ENCODE measurements at places on chromosomes 16 and 17.

- DNase-seq = no peak
Measured at GRCh38 chr17:3636908-3637373, 381 bp downstream of the CTNS start.

DNA sequence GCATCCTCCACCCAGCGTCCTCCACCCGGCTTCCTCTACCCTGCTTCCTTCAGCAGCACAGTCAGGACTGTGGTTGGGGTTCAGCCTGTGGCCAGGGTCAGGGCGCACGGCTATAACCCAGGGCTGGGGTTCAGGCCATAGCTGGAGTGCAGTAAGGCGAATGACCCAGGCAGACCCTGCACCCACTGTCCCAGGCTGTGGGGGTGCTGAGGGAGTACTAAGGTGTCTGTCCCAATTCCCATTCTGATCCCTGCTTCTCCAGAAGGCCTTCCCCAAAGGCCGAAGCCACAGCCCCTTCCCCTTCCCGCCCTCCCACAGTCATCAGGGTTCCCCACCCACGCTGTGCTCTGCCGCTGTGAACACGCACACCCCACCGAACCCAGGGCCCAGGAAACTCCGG lies 12.4 kb downstream of the EMC6 start:
- DNase-seq = no peak

GRCh38 chr17:42133461-42134041 lies 10.9 kb downstream of the HSPB9 start:
- DNase-seq = no peak

DNA sequence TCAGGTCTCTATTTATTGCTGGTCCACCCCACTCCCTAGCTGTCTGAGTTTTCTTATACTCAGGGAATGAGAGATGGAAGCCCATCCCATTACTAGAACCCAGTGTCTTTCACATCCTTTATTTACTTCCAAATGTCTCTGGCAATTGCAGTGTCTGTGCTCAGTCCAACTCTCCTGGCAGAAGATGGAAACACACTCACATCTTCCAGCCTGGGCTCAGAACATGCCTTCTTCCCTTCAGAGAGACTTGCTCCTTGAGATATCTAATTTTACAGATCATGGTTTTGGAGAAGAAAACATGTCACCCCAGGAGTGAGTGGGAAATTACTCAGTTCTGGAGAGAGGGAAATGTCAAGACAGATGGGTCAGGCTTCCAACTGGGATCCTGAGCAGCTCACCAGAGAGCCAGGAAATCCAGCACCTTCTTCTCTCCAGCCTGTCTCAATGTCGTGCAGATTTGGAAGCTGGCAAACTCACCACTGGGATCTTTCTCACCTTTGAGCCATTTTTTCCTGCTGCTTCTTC lies 494.4 kb downstream of the HS3ST4 start:
- DNase-seq = no peak
